ENCODE measurements at places on chromosomes 2 and 18.

DNA sequence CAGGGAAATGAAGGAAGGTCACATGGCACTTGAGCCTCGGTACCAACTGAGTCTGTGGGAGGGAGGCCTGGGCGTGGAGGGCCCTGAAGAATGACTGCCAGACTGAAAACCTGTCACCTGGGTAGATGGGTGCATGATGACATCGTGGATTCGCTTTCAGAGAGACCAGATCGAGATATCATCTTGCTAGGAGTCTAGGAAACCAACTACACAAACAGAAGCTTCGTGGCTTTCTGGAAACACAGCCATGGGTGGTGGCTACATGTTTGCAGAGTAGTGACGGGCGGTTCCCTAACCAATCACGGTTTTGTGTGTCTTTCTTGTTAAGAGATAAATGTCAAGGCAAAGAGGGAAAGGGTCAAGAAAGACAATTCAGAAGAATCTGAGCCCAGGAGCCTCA lies 155.0 kb downstream of the EIPR1 start:
- DNase-seq = no peak

GRCh38 chr2:195647302-195647701 lies 9.7 kb upstream of the SLC39A10 start:
- no peak for DNase-seq

DNA sequence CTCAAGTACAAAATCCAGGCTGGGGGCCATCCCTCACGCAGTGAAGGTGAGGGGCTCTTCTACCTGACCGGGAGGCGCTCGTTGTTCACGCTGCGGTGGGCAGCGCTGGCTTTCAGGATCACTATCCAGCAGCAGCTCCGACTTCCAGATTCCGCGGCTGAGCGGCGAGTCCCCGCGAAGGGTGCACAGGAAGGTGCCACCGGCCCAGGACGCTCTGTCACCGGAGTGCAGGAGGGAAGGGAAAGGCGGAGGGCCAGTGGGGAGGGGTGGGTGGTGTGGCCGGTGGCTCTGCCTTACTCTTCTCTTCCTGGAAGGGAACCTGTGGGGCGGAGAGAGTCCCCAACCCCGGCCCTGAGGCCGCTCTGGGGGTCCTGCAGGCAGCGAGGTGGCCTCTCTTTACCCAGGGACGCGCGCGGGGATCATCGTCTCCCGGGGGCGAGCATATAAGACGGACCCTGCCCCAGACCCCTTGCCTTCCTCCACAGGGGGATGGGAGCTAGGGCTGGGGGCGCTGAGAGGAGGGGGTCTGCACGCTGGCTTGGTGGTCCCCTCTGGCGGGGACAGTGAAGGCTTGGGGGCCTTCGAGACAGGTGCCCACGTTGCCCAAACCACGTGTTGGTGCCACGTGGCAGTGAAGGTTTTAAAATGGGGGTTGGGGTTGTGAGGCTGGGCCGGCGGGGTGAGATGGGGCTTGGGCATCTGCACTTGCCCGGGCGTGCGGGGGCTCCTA lies 26.9 kb upstream of the HS6ST1 start:
- no peak for DNase-seq

DNA sequence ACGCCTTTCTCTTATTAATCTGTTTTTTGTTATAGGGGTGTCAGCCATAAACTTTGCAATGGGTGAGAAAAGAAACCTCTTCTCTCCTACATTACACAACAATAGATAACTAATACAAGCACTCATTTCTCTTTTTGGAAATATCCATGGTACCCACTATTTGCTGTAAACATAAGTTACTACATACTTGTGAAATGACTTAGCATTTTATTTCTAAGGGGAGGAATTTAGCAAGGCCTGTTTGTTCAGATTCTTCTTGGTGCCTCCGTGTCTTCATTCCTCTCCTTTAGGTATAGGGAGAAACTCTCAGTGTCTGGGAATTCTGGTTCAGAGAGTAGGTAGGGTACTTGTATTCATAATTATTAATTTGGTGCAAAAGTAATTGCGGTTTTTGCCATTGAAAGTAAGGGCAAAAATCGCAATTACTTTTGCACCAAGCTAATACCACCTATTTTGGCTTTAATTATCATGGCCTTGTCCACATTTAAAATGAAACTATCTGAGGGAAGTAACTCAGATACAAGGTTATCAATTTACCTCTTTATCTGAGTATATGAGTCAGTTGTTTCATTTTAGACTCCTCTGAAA lies 134.8 kb downstream of the MREG start:
- DNase-seq = no peak

GRCh38 chr18:54737986-54738385 lies 90.3 kb upstream of the RAB27B start:
- no peak for DNase-seq

- no peak for DNase-seq
Measured at GRCh38 chr2:221068123-221068522, 504.0 kb downstream of the EPHA4 start.

GRCh38 chr2:189544318-189545042 lies 36.1 kb downstream of the SLC40A1 start:
- no peak for DNase-seq

DNA sequence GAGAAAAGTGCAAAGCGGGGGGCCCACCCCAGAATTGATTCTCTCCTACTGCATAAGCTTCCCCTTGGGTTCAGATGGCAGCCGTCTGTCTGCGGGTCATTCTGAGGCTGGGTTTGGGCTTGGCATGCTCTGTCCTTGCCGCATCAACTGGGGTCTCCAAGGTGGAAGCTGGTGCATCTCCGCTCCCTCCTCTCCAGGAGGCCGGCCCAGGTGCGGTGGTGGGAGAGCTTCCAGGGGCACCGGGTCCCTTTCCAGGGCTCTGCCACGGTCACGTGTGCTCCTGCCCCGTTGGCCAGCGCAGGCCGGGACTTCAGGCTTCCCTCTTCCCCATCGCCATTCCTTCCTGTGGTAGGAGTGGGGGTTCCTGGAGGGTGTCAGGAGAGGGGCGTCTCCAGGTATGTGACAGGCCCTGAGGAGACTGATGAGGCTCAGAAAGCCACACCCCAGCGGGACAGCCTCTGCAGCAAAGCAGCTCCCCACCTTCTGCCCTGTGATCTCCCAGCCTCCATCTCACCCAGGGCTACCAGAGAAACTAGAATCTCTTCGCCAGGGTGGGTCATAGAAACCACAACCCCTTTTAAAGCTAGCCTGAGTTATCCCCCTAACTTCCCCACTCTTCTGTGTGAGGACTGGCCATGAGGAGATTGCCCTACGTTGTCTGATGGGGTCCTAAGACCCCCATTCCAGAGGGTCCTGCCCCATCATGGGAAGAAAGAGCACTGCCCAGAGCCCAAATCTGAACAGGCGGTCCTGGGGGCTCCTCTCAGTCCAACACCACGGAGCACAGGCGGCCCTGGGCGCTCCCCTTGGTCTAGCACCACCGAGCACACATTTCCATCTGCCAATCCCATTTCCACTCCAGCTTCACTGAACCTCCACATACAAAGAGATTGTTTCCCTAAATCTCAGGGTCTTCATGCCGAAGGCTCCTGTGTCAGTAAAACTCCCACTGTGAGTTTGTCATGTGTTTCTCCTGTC lies 76.6 kb downstream of the SLC66A2 start:
- DNase-seq = no peak

DNA sequence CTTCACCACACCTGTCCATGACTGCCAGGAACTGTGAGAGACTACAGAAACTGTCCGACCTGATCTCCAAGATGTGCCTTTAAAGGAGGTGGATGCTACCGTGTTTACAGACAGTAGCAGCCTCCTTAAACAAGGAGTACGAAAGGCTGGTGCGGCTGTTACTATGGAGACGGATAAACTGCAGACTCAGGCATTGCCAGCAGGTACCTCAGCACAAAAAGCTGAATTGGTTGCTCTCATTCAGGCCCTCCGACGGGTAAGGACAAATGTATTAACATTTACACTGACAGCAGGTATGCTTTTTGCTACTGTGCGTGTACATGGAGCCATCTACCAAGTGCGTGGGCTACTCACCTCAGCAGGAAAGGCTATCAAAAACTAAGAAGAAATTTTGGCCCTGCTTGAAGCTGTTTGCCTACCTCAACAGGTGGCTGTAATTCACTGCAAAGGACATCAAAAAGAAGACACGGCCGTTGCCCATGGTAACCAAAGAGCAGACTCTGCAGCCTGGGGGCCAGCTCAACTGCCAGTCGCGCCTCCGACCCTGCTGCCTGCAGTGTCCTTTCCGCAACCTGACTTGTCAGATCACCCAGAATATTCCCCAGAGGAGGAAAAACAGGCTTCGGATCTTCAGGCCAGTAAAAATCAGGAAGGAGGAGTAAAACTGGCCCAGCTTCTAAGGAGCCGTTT lies 30.9 kb downstream of the SKA1 start:
- DNase-seq = no peak

DNA sequence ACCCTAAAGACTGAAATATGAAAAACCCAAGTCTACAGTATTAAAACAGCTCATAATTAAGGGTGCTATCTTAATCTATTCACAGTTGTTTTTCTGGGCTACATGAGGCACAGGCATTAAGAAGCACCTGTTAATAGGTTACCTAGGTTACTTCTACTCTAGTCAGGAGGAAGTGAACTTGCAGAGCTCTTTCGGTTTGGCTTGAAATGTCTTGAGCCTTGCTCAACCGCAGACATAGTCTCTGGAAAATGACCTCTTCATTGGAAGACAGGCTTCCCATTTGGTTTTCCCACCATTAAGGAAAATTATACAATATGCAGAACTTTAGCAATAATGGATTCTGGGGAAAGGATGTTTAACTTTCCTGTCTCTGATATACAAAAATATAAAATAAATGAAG lies 142.3 kb upstream of the KCNJ3 start:
- DNase-seq = no peak

GRCh38 chr2:168684921-168685599 lies 117.4 kb upstream of the NOSTRIN start:
- no peak for DNase-seq

GRCh38 chr2:127649684-127650040 lies 3.7 kb downstream of the GPR17 start:
- DNase-seq = peak; percentile 56

DNA sequence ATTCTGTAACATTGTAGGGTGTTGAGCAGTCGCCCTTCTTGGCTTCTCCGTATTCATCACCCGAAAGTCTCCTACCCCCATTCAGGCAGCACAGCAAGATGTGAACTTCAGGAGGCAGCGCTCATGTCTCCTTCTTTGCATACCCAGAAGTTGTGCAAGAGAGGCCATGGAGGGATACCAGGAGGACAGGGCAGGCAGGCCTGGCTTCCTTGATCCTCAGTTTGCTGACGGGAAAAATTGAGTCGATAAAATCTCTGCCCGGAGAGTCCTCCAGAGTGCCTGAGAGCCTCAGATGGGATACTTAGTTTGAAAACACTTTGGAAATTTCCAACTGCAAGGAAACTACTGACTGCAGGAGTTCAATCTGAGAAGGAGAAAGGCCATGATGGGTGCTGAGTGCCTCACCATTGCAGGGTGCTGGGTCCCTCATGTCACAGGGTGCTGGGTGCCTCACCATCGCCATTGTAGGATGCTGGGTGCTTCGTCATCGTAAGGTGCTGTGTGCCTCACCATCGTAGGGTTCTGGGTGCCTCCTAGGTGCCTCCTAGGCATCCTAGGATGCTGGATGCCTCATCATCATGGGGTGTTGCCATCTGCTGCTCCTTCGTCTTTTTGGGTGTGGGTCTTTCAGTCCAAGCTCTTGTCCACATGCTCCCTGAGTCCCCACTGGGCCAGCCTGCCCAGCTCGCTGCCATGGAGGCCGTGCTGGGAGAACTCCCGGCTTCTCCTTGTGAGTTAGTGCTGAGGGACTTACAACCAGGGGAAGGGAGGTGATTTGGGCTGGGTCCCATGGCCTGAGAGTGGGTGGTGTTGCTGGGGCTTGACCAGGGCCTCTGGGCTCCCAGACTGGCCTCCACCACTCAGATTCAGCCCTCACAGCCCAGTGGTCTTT lies 162.4 kb downstream of the DDX1 start:
- DNase-seq = no peak

- DNase-seq = no peak
Measured at GRCh38 chr2:190412966-190413365, 4.8 kb downstream of the MFSD6 start.

- no peak for DNase-seq
Measured at GRCh38 chr2:216740557-216741222, 45.3 kb upstream of the IGFBP5 start.

DNA sequence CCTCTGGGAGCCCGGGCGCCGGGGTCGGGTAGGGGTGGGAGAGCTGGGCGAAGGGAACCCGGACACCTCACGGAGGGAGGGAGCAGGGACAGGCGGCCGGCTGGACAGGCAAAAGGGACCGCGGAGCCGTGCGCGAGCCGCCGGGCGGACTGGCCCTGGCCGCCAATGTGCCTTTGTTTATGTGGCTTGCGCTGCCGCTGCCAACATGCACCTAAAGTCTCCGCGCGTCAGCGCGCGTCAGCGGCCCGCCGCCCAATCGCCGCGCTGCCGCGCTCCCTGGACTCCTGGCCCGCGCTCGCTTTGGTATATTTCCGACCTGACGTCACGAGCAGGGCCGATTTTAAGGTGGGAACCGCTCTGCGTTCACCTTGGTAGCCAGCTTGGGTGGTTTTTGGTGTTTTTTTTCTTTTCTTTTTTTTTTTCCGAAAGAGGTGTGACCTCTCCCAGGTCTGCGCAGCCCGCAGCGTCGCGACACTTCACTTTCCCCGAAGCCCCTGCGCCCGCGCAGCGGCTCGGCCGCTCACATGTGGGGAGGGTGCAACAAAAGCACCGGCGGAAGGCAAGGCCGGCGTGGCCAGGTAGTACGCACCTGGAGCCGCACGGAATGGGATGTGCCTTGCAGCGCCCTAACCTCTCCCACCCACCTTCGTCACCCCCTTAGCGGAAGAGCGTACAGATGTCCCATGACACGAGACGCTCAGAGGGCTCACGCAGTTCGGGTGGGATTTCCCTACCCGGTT lies at the start of gene NR4A2:
Gene NR4A2, minus strand, starts transcription at position 188 of the 740 bp plus-strand sequence. CDS start 2,535 bp downstream, outside the sequence.
- DNase-seq = peak; percentile 60

GRCh38 chr2:58930537-58930936 lies 689.4 kb upstream of the FANCL start:
- DNase-seq = no peak

DNA sequence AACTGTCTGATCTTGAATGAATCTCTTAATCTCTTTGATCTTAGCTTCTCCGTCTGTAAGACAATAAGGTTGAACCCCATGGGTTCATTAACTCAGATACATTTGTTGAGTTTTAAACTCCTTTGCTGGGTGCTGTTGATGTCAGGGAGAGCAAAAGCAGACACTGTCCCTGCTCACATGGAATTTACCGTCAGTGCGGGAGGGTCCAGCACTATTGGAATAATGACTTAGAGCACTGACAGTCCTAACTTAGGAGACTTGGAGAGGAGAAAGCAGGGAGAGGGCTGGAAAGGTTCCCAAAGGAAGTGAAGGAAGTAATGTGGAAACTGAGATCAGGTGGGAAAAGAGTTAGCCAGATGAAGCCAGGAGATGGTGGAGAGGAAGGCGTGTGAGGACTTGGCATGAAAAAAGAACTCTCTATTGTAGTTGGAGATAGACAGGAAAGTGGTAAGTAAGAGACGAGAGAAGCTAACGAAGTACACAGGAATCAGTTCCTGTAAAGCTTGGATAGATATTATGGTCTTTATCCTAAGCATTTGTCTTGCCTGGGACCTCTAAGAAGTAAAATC lies 141.4 kb upstream of the SERTAD2 start:
- no peak for DNase-seq

- no peak for DNase-seq
Measured at GRCh38 chr2:47686018-47686417, 96.9 kb upstream of the MSH6 start.

Data from NCI-H524 (cell line).